ENCODE measurements at places on chromosomes 5 and 9.

DNA sequence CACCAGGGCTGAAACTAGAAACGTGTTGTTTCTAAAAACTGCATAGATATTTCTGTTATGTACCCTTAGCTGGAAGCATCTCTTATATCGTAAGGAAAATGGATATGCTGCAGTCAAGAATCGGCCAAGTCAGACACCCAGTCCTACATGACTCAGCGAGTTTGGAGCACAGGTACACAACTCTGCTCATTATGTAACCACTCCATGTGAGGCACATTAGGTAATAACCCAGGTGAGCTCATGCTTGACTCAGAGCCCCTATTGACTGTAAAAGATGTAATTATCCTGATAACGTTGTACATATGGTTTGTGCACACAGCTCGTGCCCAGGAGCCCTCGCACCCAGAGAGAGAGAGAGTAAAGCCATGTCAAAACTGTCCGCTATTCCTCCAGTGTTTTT lies 593.7 kb upstream of the ACO1 start:
- DNase-seq: no peak

DNA sequence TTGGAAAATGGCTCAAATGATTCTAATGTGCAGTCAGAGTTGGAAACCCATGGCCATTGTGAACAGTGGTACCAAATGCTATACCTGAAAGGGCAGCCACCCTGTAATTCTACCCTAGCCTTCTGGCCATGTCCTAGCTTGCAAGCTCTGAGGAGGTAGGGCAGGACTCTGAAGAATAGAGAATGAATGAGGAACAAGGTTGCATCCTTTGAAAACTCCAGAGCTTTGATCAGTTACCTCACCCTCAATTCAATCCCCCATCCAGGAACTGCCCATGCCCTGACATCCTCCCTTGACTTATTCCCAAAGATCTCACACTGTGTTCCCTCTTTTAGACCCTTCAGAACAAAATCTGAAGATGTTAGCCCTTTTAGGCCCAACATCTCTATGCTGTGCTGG lies 17.8 kb upstream of the ERMP1 start:
- DNase-seq: no peak

DNA sequence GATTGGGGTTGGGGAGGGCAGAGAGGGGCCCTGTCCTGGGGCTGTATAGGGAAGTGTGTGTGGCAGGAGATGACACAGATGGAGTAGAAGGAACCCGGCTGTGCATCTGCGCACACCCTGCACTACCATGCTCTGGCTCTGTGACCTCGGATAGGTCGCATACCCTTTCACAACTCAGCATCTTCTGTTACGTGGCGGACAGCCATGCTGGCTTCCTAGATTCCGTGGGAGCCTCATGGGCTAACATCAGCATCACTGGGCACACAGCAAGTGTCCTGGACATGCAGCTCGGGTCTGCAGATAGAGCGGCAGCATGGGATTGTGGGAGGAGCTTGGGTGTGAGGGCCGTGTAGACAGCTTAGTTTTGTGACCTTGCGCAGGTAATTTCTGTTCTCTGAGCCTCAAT lies 9.2 kb downstream of the ARPC5L start:
- DNase-seq: no peak

DNA sequence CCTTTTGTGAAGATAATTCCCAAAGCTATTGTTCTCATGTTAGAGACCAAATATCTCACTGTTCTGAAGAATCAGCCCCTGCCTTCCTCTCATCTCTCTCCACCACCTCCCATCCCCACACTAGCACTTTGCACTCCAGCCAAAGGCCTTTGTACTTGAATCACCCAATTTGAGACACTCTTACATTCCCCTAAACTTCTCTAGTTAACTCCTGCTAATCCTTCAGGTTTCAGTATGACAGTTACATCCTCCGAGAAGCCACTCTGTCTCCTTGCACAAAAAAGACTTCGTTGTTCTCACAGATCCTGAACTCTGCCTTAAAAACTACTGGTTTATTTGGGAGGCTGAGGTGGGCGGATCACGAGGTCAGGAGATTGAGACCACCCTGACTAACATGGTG lies 227.5 kb downstream of the PIK3R1 start:
- no peak for DNase-seq

- no peak for DNase-seq
These were observed 14.6 kb downstream of the MAP1B start for GRCh38 chr5:72121780-72122445.

GRCh38 chr9:128191406-128192046 lies at the start of gene CIZ1:
Gene CIZ1 (minus strand): TSS chr9:128191572. CDS start chr9:128190857, 715 bp downstream.
- DNase-seq: peak; percentile 95

- no peak for DNase-seq
These were observed 66.9 kb downstream of the SYK start for GRCh38 chr9:90868555-90868954.

Data from mesenteric fat pad (tissue), 1 donor.